ENCODE measurements at places on chromosomes 1 and 21. TPM values are rescaled to one million over a fixed set of nuclear protein-coding genes. Genes with fewer than 3 reads are reported as not detected.

DNA sequence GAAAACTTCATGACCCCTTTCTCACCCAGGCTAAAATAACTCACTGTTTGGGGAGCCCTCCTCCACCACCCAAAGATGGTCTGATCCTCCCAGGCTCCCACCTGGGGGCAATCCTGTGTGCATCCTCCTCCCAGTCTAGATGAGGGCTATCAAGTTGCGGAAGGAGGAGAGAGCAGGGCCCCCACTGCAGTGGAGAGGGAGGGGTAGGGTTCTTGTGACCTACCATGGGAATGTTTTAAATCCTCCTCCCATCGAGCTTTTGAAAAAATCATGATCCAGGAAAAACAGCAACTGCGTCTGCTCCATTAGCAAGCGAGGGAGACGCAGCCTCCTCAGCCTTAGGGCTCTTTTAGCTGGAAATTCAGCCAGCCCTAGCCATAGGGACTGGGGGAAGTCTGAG, 80.0 kb downstream of the NAV1 start:
- DNase-seq = no peak
- H3K27me3 ChIP-seq = no peaks in the 10 kb centered on the region
- H3K36me3 ChIP-seq = no peaks in the 10 kb centered on the region

DNA sequence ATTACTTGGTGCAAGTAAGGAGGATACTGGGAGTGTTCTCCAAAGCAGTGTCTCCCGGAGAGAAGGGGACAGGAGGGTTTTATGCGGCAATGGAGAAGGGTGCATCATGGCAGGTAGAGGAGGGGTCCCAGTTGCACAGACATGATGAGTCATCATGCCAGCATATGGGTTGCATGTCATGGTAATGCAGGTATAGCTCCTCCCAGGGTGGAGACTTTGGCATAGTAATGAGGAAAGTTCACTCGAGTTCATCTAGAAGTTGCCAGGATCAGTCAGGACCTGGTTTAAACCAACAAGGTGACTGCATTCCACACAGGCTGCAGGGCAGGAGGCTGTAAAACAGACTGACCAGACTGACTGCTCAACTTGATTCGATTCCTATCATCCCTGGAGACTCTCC, 355.7 kb upstream of the DUSP10 start:
- H3K4me1 ChIP-seq = no peaks in the 10 kb centered on the region
- DNase-seq = peak; percentile 39
- H3K36me3 ChIP-seq = no peaks in the 10 kb centered on the region

DNA sequence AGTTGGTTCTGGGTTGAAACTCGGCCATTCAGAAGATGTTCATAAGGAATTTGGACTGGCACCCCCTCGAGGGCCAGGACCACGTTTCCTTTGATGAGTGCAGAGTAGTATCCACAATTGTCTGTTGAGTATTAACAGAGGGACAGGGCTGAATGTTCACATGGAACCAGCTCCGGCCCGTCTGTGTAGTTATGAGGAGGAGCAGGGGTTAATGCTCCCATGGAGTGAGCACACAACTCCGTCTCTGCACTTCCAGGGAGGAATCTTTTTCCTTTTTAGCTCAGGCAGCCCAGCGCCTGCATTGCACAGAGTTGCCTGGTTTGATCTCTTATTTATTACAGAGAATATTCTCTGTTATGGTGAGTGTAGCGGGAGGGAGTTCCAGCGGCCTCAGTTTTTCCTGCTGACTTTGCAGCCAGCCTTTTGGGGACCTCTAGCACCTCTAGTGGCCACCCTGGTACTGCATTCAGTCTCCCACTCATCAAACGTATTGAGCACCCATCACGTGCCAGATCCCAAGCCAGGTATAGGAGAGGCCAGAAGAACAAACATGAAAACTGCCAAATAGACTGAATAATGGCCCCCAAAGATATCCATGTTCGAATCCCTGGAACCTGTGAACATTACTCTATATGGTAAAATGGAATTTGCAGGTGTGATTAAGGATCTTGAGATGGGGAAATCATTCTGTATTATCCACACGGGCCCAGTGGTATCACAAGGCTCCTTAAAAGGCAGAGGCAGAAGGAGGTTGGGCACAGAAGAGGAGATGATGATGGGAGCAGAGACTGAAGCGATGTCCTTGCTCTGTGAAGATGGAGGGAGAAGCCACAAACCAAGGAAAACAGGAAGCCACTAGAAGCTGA, 167.7 kb upstream of the CSF3R start:
- H3K27ac ChIP-seq = no peak overlapping the region
- peak; percentile 71 for DNase-seq
- peaks cover 4% of the 10 kb centered on the region for H3K4me1 ChIP-seq
- H3K27me3 ChIP-seq = peaks cover 85% of the 10 kb centered on the region

DNA sequence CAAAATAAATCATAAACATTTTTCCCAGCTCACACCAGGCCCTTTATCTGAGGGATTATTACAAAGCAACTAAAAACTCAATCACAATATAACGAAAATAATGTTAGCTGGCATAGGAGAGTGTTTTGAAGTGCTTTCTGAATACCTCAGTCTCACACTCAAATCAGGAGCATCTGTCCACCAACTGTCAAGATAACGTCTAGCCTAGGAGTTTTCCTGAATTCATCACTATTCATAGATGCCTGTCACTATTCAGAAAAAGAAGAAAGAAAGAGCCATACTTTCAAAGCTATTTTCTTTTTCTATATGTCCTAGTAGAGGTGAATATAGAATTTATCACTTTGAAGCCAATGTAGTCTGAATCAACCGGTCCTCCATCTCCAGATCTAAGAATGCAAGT, 127.0 kb downstream of the AKT3 start:
- DNase-seq = no peak
- H3K27ac ChIP-seq = no peak overlapping the region
- H3K4me3 ChIP-seq = no peak overlapping the region

DNA sequence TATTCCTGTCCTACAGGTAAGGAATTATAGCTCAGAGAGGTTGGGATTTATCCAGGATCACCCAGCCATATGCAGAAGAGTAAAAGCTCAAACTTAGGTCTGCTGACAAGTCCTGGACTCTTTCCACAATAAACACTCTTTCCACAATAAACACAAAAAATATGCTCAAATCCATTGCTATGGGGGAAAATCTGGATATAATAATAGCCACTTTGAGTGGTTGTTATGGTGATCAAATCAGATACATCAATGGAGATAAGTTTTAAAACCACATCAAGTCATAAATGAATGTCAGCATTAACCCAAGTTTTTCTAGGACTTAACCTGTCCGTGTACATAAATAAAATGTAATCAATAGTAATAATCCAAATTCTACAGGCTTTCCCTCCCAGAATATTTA, 22.3 kb upstream of the TTF2 start:
- H3K4me3 ChIP-seq = no peak overlapping the region
- H3K36me3 ChIP-seq = peaks cover 11% of the 10 kb centered on the region
- H3K27ac ChIP-seq = no peak overlapping the region
- no peak for DNase-seq
- no peaks in the 10 kb centered on the region for H3K4me1 ChIP-seq

GRCh38 chr1:201108614-201109013, 3.6 kb downstream of the CACNA1S start:
- no peak overlapping the region for H3K27ac ChIP-seq
- no peaks in the 10 kb centered on the region for H3K27me3 ChIP-seq
- no peaks in the 10 kb centered on the region for H3K4me1 ChIP-seq
- no peaks in the 10 kb centered on the region for H3K36me3 ChIP-seq

DNA sequence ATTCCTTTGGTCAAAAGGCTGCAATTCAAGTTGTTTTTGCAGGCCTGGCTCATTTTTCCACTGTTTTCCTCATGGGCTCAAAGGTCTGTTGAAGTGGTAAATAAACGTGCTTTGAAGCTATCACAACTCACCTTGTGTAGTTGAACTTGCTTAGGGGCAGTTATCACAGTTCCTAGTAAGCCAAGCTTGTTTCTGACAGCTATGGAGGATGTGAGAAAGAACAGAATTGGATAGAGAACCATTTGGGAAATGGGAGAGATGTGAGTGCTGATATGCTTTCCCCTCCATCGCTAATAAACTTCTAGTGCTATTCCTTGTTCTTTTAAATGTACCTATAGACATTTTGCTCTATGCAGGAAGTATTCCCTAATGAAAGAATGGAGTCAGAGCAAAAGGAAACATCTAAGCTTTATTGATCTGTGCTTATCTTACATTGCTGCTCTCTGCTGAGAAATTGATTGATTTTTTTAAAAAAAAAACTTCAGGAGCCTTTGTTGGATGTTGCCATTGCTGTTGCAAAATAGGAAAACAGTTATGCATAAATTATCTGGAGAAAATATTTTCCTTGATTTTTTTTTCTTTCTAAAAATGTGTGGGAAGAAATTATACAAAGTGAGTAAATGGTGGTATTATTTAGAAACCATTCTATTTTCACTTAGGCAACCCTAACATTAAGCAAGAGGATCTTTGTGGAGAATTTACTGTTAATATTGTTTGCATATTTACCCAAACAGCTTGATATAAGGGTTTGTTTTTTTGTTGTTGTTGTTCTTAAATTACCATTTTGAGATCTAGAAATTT, 118.2 kb downstream of the MAGI3 start:
- H3K27me3 ChIP-seq = no peaks in the 10 kb centered on the region
- no peaks in the 10 kb centered on the region for H3K4me1 ChIP-seq
- H3K36me3 ChIP-seq = peaks cover 12% of the 10 kb centered on the region
- no peak overlapping the region for H3K27ac ChIP-seq

DNA sequence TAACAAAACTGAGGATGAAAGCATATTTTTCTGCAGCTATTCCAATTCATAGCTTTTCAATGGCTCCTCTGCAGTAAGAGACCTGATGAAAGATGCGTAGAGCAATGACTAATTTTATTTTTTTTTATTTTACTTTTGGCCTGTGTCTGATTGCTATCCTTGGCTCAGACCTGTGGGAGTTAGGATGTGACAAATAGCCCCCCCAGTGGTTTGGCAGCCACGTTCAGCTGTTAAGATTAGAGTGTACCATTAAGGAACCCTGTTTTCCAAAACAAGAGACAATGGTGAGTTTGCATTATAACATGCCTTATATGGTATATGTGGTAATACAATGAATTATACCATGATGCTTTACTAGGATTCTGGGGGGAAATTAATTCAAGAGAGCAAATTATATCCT, 264.7 kb downstream of the CACNA1E start:
- H3K4me1 ChIP-seq = peaks cover 12% of the 10 kb centered on the region
- H3K4me3 ChIP-seq = no peak overlapping the region
- H3K27me3 ChIP-seq = no peaks in the 10 kb centered on the region
- DNase-seq = no peak
- no peaks in the 10 kb centered on the region for H3K36me3 ChIP-seq
- H3K27ac ChIP-seq = no peak overlapping the region

- peaks cover 4% of the 10 kb centered on the region for H3K4me1 ChIP-seq
- H3K27me3 ChIP-seq = peaks cover 31% of the 10 kb centered on the region
- DNase-seq = peak; percentile 9
- no peak overlapping the region for H3K27ac ChIP-seq
- no peaks in the 10 kb centered on the region for H3K36me3 ChIP-seq
- H3K4me3 ChIP-seq = no peak overlapping the region
Measured at GRCh38 chr1:103387898-103388297, 137.6 kb upstream of the RNPC3 start.

DNA sequence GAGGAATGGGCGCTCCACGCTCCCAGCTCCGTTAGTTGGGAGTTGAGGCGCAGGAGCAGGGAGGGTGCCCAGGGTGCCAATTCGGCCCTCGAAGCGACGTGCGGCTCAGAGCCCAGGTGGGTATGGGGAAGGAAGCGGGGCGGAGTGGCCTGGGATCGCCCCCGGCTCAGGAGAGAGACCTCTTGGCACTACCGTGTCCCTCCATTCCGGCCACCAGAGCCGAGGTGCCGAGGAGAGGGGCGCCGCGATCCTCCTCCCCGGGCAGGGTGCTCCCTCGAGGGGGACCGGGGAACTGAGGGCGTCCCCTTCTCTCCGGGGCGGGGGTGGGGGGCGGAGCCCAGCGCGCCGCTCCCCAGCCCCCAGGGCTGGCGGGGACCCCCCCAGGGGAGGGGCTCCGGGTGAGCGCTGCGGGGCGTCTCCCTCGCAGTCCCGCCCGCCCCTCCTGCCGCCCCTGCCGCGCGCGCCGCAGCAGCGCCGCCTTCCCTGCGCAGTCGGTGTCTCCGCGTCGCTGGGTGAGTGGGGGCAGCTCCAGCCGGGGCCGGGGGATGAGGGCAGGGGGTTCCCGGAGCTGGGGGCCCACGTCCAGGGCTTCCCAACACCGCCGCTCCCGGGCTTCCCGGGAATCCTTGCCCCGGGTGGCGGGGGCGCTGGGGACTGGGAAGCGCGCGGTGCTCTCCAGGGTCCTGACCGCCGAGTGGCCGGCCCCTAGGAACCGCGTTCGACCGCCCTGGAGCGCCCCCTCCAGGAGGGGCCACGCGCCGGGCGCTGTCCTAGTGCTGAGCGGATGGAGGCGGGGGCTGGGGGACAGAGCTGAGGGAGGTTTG, at the start of gene HPCA:
TSS of gene HPCA (plus strand) at position 488 of the 824 bp plus-strand sequence. CDS start 2,408 bp downstream, outside the sequence.
- DNase-seq = peak; percentile 18
- H3K4me1 ChIP-seq = no peaks in the 10 kb centered on the region
- H3K27ac ChIP-seq = no peak within 1 kb of the TSS

POU3F1 gene
- 0.14 TPM for total RNA-seq

GORAB gene
- 14.0 TPM for total RNA-seq

Measured in MCF 10A (cell line).